Left renal pelvis (tissue), 4 donors: ENCODE measurements at places on chromosomes 2 and 18.

- DNase-seq: no peak
These were observed 4.7 kb downstream of the HMSD start for GRCh38 chr18:63953811-63954210.

DNA sequence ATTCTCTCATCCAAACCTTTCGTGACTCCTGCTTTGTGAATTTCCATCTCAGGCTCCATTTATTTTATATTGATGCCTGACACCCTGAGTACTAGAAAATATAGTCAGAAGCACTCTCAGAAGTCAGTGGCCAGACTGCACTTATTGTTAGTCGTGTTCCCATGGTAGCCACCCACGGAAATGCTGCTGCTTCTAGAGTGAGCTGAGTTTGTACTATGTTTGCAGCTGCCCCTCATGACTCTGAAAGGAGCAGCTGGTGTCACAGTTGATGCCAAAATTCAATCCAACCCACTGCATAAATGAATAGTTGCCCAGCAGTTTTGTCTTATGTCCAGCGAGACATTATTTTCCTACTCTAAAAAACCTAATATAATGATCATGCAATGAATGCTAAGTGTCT lies 265.2 kb upstream of the SPHKAP start:
- no peak for DNase-seq

DNA sequence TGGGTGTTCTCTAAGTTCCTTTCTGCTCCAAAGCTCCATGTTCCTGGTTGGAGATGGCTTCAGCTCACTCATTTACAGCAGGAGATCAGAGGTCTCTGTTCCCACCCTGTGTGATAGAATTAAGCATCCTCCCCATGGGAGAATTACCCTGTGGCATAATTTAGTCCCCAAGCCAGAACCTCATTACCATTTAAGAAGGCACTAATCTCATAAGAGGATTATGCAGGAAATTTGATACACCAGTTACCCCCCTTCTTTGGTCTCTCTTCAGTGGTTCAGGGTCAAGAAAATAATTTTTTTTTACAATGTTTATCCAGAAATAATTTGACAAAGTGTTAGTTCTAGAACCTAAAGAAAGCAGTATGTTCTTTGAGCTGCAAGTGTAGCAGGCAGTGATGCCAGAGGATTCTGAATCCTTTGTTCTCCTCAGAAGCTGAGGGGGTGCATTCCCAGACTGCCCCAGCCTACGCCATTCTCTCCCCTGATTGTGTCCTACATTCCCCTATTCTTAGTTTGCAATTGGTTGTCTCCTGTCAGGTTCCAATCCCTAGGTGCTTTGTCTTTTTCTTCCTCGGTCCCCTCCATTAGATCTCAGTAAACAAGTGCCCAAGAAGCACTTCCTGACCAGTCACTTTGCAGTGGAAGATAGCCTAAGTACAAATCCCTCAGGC lies 163.6 kb downstream of the PRKCE start:
- no peak for DNase-seq

DNA sequence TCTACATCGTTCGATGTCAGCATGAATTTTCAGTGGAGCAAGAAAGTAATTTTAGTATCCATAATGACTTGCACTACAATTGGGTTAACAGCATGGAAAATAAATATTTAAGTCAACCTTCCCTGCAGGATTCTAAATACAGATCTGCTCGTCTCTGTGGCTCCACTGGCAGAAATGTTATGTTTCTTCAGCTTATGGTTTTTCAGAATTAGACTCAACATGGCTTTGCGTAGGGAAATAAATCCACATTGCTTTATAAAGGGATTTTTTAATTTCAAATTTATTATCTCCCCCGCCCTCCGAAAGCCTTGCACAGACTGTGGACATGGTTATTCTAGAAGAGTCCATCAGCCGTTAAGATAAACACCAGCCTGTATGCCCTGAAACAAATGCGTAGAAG lies 18.2 kb downstream of the TNFRSF11A start:
- DNase-seq: no peak

- no peak for DNase-seq
These were observed 36.4 kb downstream of the COL5A2 start for GRCh38 chr2:189142893-189143759.

DNA sequence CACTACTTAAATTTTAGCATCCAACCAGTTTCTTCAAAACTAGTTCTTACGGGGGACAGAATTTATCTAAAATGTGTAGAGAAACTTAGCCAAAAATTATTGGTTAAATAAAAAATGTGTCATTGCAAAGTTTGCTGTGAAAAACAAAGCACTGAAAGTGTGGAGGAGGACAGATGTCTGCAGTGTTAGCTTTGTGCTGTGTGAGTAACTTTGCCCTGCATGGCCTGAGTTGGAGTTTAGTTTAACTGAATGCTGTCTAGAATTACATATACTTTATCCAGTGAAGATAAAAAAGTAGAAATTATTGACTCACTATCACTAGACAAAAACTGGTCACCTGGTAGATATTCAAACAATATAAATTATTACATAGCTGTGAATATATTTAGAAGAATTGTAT lies 1225.2 kb upstream of the CELF4 start:
- no peak for DNase-seq

GRCh38 chr2:9552219-9553178 lies 3.1 kb downstream of the ADAM17 start:
- DNase-seq: no peak
